Stomach (tissue), 19 donors: ENCODE measurements at places on chromosomes 6 and 20. TPM values are rescaled to one million over a fixed set of nuclear protein-coding genes. Genes with fewer than 3 reads are reported as not detected.
A peak's percentile ranks its signal among the peaks of the same experiment; 100 is the strongest.

The SLC35D3 gene
- not detected for total RNA-seq

- no peak for DNase-seq
Measured at GRCh38 chr6:130679684-130680083, 147.5 kb upstream of the SMLR1 start.

GRCh38 chr6:83055366-83055964 lies 10.2 kb downstream of the UBE3D start:
- DNase-seq, result peak; percentile 44

GRCh38 chr20:53713328-53714056 lies 119.9 kb upstream of the ZNF217 start:
- DNase-seq, result no peak

DNA sequence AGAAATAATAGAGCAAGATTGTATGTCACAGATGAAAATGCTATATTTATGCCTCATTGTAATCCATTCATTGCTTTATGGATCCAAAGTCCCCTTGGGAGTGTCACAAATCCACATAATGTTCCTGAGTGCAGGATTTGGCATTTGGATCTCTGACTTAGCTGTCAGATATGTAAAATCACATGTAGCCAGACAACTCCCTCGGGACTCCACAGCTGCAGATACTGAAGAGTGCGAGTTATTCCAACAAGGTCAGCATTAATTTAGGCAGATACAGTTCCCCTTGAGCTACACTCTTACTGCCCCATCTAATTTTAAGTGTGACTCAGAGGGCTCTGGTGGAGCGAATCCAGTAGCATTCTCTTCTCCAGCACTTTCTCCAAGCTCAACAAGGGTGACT lies 433.2 kb downstream of the CD83 start:
- DNase-seq, result peak; percentile 28

DNA sequence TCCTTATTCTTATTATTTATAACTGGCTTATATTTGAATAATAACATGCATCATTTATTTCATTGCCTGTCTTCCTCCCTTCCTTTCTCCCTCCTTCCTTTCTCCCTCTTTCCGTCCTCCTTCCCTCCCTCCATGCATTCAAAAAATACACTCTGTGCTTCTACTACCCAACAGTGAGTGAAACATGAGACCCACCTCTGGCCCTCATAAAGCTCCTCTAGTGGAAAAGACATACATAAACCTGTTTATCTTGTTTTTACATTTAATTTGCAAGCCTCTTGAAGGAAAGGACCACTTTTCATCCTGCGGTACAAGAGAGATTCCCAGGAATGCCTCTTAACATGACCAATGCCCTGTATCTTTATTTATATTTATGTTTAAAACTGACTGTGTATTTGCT lies 21.8 kb upstream of the ISM1 start:
- DNase-seq, result no peak

DNA sequence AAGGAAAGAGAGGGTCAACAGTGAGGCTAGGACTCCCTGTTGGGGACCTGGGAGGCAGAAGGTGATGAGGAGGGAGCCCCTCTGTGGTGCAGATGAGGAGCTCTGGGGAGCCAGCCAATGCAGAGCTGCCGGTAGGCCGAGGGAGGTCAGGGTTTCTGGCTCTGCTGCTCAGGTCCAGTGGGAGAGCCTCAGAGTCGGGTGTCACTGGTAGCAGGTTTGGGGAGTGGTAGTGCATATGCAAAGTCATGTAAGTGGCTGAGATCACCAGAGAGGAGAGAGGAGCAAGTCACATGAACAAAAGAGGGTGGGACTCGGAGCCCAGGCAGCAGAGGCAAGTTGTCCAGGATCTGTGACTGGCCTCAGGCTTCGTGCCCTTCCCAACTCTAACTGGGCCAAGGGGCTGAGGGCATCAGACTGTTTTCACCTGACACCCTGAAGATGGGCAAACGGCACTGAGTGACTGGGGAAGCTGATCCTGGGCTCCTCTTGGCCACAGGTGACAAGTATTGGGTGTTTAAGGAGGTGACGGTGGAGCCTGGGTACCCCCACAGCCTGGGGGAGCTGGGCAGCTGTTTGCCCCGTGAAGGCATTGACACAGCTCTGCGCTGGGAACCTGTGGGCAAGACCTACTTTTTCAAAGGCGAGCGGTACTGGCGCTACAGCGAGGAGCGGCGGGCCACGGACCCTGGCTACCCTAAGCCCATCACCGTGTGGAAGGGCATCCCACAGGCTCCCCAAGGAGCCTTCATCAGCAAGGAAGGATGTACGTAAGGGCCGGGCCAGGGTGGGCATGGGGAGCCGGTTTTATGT lies 6.6 kb downstream of the MMP24OS start:
- no peak for DNase-seq

The CLPSL2 gene
- total RNA-seq, result not detected

DNA sequence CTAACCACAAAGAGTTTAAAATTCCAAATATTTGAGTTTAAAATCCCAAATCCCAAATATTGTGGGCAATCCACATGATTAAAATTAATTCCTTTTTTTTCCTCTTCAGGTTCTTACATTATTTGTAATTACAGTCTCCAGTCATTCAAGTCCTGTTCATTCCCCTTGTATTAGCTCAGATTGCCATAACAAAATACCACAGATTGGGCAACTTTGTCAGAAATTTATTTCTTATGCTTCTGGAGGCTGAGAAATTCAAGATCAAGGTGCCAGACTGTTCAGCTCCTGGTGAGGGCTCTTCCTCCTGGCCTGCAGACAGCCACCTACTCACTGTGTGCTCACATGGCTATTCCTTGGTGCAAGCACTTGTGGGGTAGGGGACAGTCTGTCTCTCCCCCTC lies 105.5 kb downstream of the ARMC2 start:
- DNase-seq, result no peak

The KCNK16 gene
- not detected for total RNA-seq

DNA sequence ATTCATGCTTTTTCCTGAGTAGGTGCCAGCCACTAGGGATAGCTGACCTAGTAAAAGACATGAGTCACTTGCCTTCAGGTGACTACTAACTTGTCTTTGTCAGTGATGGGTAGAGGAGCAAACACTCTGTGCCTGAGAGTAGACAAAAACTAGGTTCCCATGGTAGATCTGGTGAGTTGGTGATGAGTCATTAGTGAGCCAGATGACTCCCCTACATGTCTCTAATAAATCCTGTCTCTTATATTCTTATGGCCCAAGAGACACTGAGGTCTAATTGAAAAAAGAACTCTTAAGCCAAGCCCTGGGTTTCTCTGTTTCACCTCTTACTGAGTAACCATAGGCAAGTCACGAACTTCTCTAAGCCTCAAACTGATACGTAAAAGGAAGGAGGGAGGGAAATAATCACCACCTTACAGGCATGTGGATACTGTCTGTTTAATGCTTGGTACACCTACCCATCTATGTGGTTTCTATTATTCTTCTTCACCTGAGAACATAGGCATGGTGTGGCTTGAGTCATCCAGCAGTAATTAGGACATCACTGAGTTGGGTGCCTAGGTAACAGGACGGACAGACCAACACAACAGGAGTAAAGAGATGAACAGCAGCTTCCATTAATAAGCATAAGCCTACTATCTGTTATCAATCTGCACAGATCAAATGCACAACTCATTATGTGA lies 20.3 kb downstream of the TTPAL start:
- DNase-seq, result no peak

The OLIG3 gene
- total RNA-seq, result not detected

The CCHCR1 gene
- 17.0 TPM for total RNA-seq

- DNase-seq, result no peak
Measured at GRCh38 chr20:52490711-52491430, 299.3 kb upstream of the ZFP64 start.

DNA sequence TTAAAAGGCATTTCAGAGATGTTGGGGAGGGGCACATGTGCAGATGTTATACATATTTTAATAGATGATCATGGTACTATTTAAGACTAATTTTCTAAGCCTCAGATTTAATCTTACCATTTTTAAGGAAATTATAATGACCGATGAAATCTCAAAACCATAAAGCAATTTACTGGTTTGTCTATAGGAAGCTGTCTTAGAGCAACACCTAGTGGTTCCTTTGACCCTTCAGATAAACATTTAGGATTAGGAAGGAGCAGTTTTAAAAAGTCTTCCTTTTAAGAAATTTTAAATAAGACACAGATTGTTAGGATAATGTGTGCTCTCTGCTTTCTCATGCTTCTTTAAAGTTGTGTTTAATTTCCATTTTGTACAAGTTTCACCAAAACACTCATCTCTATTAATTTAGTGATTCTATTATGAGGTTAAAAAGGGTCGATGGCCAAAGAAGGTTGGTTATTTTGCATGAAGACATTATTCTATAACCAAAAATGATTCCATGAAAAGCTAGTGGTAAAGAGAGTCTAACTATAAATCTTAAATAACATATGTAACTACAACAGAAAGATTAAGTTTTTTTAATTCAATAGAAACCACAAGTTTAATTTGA lies 376.4 kb downstream of the HACE1 start:
- DNase-seq, result no peak

The EGFL8 gene
- total RNA-seq, result 7.0 TPM

The KCNG1 gene
- 11.9 TPM for total RNA-seq

- peak; percentile 82 for DNase-seq
Measured at GRCh38 chr6:135568379-135568778, 70.8 kb upstream of the AHI1 start.

- no peak for DNase-seq
Measured at GRCh38 chr6:77474286-77474956, 11.1 kb upstream of the HTR1B start.

DNA sequence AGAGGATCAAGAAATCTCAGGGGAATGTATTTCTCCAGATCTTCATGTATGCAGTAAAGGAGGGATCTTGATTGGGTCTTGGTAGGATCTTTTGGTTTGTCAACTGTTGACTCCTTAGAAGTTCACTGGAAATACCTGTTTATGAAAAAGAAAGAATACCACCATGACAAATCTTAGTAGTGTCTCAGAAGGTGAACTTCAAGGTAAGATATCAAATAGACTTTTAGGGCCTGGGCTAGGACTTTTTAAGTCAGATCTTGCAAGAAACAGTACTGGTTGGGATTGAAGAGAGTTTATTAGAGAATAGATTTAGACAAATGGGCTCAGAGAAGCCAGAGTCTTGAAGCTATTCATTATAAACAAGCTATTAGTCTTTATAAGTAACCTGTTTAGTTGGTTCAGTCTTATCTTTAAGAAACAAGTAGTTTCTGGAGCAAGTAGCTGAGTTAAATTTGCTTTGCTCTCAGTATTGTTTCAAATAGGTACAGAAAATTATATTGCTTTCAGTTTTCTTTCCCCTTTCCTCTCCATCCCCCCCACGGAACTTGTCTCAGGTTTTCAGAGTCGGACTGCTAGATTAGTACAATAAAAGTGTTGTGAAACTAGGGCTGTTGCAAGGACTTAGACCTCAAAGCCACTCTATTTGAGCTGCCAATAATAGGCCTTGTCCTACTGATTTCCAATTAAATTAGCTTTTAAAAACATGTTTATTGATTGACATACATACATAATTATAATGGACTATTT lies 529.1 kb upstream of the CITED2 start:
- DNase-seq, result peak; percentile 55

- no peak for DNase-seq
Measured at GRCh38 chr20:13111249-13111911, 102.6 kb downstream of the SPTLC3 start.

The PRDM13 gene
- total RNA-seq, result not detected

DNA sequence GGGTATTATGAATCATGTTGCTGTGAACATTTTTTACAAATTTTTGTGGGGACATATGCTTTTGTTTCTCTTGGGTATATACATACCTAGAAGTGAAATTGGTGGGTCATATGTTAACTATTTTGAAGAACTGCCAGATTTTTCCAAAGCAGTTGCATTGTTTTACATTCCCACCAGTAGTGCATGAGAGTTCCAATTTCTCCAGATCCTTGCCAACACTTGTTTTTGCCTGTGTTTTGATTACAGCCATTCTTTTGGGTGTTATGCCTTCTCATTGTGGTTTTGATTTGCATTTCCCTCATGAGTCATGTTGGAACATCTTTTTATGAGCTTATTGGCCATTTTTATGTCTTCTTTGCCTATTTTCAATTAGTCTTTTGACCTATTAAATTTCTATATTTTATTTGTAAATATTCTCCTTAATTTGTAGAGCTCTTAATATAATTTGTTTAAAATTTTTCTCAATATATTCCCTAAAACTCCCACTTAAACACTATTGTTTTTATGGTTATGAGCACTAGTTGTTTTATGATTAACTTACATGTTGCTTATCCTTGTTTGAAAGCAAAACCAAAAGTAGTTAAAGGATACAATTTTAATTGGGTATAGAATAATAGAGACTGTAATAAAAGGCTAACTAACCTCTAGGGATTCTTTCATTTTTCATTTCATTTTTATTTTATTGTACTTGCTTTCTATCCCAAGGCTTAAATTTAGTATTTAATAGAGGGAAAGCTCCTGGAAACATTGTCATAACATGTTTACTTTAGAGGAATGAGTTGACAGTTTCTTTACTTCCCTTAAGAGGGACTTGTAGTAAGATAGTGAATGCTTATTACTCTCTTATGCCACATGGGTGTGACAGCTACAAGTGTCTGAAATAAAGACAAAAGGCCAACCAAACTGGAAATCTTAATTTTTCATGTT lies 5.5 kb downstream of the UBR2 start:
- DNase-seq, result no peak

- no peak for DNase-seq
Measured at GRCh38 chr6:151652325-151652724, 155.2 kb upstream of the ESR1 start.

The SPATA25 gene
- total RNA-seq, result 4.2 TPM

GRCh38 chr20:7147220-7147601 lies 379.7 kb downstream of the BMP2 start:
- DNase-seq, result peak; percentile 12

DNA sequence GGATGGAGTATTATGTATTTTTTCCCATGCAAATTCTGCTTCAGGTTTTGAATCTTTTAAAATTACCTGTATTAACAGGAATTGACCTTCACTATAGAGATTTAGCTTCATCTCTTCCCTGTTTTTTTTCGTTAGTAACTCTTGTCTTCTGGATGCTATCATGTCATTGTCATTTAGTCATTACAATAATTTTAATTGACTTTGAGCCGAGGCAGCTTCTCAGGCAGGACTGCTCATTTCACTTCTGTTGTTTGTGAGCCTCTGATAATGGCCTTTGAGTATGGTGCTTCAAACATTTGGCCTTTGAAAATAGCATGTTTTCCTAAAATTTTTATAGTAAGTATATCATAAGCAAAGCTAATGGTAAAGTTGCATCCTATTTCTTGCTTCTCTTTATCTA lies 375.1 kb upstream of the MMS22L start:
- no peak for DNase-seq

DNA sequence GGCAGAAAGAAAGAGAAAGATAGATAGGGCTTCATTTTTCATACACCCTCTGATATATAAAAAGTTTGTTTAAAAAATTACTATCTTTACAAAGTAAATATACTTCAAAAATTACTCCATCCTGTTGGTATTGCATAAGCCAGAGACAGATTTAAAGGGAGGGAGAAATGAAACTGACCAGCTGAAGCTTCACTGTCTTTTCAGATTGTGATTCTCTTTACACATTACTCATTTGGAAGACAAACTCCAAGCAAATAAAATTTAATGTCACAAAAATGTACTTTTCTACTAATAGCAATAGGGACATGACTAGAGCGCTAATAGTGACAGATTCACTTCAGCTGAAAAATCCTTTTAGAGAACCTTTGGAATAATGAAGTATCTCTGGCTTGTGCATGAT lies 38.6 kb upstream of the MARCKS start:
- DNase-seq, result no peak

GRCh38 chr6:149499066-149499465 lies 14.3 kb upstream of the ZC3H12D start:
- DNase-seq, result peak; percentile 61
